ENCODE measurements at places on chromosomes 13 and 19.

- peak; percentile 83 for DNase-seq
Observed at GRCh38 chr19:1825909-1826556, 14.0 kb upstream of the ATP8B3 start.

GRCh38 chr13:24254146-24254841 lies 55.1 kb upstream of the C1QTNF9 start:
- DNase-seq, result no peak

DNA sequence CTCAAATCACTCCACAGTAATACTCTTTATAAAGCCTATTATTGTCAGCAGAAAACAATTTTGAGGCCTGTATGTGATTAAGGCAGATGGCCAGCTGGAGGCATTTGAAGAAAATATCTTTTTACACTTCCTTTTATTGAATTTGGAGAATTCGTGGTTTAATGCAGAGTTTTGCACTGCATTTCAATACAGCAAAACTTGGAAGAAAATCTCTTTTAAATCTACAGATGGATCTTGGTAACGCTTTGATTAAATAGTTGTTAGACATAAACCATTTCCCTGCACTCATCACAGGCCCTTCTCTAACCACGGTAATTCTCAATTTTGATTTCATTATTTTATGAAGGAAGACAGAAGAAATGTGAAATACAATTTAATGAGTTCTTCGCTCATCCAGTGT lies 185.7 kb downstream of the RFC3 start:
- DNase-seq, result no peak

DNA sequence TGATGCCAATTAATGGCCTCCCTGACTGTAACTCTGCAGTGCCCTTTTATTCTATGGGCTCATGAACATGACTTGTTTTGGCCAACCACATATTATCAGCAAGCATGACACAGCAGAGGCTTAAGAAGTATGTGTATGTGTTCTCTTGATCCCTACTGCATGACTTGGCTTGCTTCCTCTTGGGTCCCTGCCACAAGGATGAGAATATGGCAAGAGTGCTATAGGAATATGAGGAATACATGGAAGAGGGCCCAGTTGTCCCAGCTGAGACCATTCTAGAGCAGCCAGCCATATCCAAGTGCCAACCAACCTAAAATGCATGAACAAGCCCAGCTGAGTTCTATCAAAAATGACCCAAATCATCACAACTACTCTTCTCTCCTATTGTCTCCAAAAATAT lies 576.7 kb upstream of the PCDH9 start:
- DNase-seq, result no peak

DNA sequence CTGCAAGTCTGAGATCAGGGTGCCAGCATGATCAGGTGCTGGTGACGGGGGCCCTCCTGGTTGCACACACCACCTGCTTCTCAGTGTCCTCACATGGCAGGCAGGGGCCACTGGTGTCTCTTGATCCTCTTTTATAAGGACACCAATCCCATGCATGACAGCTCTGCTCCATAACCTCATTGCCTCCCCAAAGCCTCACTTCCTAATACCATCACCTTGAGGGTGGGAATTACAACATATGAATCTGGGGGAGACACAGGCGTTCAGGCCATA lies 15.0 kb upstream of the MIER2 start:
- DNase-seq, result no peak

DNA sequence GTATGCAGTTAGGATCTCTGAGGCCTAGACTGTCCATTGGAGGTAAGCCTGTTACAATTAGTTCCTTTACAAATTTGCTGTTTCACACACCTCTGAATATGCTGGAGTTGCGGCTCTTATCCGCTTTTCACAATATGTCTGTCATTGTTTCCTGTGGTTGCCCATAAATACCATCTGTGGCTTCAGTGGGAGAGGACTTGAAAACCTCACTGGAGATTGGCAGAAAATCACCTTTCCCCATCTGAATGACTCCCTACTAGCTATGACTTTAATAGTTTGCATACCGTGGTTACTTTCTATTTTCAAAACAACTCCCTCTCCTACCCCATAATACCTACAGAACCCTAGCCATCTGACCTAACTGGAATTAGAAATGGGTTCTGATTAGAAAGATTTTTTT lies 454.3 kb downstream of the PCDH17 start:
- no peak for DNase-seq

- DNase-seq, result no peak
Observed at GRCh38 chr13:79973533-79973963, 367.4 kb downstream of the SPRY2 start.

DNA sequence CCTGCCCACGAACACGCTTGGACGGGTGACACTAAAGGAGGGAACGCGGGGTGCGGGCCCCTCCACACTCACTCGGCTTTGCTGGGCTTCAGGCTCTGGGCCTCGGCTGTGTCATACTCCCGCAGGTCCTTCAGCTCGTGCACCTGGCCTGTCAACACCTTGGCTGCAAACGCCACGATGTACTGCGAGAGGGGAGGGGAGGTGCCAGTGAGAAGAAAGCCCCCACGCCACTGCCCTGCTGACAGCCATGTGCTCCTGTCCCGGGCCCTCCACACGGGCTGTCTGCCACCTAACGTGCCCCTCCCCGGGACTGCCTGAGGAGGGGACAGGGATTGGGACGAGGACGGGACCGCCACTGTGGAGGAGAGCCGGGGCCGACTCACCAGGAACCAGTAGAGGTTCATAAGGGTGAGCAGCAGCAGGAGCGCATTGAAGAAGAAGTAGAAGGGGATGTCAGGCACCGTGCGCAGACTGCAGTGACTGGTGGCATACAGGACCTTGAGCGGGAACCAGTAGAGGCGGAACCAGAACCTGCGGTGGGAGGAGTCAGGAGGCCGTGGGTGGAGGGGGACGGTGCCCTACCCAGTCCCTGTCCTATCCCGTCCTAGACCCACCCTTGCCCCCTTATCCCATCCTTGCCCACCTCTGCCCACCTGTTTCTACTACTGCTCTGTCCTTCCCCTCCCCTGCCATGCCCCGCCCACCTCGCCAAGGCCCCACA lies 16.9 kb downstream of the CERS1 start:
- no peak for DNase-seq

- no peak for DNase-seq
Observed at GRCh38 chr13:22700246-22700887, 480.4 kb upstream of the SGCG start.

GRCh38 chr13:38348861-38349389 lies 726 bp upstream of the UFM1 start:
- peak; percentile 31 for DNase-seq

DNA sequence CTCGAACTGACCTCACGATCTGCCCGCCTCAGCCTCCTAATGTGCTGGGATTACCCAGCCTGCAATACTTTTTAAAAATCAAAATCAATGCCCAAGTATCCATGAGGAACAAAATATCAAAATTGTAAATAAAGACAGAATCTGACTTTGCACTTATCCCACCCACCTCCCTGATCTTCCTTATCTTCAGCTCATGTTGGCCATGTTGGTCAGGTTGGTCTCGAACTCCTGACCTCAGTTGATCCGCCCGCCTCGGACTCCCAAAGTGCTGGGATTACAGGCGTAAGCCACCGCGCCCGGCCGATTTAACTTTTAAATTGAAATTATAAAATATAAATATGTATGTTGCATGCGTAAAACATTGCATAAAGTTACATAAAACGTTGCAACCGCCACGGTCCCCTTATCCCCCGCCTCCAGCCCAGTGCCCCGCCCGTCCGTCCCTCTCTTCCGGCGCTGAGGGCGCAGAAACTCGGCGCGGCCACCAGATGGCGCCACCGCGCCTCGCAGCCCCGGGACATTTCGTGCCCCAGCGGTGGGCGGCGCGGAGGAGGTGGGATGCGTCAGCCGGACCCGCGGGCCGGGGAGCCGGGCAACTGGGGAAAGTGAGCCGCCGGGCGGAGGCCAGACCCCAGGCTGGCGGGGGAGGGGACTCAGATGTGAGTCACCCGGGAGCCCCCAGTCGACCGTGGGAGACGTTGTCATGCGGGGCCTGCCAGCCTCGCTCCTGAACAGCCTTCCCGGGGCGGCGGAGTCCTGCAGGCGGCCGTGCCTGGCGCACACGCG lies 1.5 kb upstream of the GADD45B start:
- DNase-seq, result peak; percentile 91

DNA sequence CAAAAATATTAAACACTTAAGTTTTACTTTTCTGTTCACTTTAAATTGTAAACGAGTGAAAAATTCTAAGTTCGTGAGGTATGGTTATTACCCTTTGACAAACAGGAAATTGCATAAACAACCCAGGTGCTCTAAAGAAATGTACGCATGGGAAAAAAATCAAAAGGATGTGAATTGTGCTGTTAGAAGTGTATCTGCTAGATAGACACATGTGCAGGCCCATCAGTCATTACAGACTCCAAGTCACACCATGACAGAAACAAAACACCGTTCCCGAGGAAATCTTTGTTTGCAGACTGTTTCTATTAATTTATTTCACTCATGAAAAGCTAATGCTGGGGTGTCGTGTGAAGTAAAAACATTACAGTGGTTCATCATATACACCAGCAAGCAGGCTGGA lies 17.0 kb upstream of the DOCK9 start:
- DNase-seq, result no peak

GRCh38 chr19:15328312-15328711 lies 4.0 kb downstream of the BRD4 start:
- no peak for DNase-seq
